Activated T-helper 1 cell treated with anti-CD3 and anti-CD28 coated beads, Interleukin-2, amount 50 U/mL, for 16 hours (primary cell): ENCODE measurements at places on chromosomes 13 and 19.

GRCh38 chr19:33691030-33691427, 69.3 kb downstream of the CHST8 start:
- no peak for DNase-seq

- no peak for DNase-seq
Measured at GRCh38 chr19:41845001-41845050, at the start of gene DMRTC2. Gene DMRTC2 (plus strand): TSS chr19:41845042. CDS start chr19:41847429, 2,387 bp downstream.

DNA sequence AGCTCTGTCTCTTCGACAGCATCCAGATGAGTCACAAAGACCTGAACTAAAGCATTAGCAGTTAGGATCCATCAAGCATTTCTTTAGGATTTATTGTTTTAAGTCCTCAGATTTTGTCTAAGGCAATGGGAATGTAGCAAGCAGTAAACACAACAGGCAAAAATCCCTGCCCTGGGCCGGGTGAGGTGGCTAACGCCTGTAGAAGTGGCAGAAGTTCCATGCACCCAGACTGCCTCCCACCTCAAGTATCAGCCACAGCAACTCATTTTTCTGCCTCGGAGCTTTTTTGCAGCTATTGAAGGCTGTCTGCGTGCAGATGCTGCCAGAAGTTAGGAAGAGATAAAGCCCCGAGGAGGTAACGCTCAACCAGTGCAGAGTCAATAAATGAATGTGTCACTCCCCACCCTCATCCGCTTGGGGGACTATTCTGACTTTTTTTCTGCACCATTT, 47.1 kb upstream of the MRI1 start:
- no peak for DNase-seq

GRCh38 chr13:111095031-111095840, 19.9 kb upstream of the ARHGEF7 start:
- no peak for DNase-seq

DNA sequence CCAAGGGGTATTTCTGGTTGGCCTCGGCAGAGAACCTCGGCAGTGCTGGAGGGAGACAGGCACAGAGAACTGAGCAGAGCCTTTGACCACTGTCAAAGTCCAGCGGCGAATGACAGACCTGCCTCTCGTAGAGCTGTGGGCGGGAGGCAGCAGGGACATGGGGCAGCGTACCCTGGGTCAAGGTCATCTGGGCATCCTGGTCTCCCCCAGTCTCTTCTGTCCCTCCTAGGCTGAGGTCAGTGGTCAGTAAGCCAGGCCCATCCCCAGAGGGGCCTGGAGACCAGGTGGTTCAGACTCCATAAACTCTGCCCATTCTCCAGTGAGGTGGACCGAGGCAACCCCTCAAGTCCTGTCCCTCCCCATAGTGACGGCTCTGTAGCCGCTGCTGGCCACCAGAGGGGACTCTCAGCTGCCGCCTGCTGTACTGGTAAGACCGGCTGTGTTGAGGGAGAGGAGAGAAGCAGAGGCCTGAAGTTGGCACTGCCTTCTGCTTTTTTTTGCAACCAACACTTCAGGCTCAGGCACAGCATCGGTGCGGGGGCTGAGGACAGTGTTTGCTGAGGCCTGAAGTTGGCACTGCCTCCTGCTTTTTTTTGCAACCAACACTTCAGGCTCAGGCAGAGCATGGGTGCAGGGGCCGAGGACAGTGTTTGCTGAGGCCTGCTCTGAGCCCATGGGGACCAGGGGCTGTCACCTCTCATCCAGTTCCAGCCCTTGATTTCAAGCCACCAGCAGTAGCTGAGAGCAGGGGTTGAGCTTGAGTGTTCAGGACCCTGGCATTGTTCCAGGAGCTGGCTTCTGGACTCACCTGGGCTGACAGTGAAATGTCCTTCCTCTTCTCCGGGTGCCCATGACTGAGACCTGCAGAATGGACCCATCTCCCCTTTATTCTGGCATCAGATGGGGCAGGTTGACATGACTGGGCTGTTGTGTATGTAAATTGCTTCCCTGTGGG, at the start of gene PGLYRP2:
Gene PGLYRP2 (minus strand): TSS at position 111 of the 955 bp plus-strand sequence. CDS start 130 bp downstream, outside the sequence.
- no peak for DNase-seq

DNA sequence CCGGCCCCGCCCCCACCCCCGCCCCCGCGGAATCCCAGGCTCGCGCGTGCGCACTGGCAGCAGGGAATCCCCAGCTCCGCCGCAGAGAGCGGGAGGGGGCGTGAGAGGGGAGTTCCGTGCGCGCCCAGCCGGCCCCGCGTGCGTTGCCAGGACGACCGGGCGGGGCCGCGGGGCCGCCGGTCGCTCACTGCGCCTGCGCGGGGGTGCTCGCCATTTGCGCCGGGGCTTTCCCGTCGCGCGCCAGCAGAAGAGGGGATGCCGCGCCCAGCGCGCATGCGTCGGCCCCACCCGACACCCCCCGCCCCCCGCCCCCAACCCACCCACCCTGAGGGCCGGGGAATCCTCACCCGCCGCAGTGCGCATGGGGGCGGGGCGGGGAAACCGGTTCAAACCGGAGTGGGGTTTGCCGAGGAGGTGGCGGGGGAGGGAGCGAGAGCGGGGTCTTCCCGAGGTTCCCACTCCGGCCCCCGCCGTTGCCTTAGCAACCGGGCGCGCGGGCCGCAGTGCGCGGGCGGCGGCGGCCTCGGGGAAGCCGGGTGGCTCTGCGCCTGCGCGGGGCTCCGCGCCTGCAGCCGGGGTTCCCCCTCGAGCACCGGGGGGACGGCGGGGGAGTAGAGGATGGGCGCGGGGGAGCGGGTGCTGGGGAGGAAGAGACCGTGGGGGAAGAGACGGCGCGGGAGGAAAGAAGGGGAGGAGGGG, 15.1 kb downstream of the CCDC124 start:
- peak; percentile 82 for DNase-seq
